CD8-positive, alpha-beta memory T cell (primary cell): ENCODE measurements at places on chromosomes 2 and 18.

DNA sequence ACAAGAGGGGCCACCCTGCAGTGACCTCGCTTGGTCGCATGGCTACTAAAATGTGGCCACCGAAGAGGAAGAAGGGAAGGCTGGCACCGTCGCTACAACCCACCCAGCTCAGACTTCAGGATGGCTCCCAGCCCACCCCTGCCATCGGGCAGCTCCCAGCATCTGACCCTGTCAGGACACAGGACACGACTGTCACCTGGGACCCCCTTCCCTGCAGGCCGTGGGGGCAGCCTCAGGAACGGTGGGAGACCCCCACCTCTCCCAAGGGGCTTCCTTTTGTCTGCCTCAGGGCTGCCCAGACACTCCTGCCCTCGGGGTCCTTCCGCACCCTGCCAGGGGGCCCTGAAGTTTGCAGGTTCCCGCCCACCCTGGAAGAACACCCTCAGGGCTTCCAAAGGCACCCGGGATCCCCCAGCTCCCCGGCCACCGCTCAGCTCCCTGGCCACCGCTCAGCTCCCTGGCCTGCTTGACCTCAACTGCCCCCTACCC, 7.7 kb downstream of the RTP5 start:
- no peak for DNase-seq

GRCh38 chr2:288758-289361, 969 bp upstream of the ALKAL2 start:
- DNase-seq = no peak

DNA sequence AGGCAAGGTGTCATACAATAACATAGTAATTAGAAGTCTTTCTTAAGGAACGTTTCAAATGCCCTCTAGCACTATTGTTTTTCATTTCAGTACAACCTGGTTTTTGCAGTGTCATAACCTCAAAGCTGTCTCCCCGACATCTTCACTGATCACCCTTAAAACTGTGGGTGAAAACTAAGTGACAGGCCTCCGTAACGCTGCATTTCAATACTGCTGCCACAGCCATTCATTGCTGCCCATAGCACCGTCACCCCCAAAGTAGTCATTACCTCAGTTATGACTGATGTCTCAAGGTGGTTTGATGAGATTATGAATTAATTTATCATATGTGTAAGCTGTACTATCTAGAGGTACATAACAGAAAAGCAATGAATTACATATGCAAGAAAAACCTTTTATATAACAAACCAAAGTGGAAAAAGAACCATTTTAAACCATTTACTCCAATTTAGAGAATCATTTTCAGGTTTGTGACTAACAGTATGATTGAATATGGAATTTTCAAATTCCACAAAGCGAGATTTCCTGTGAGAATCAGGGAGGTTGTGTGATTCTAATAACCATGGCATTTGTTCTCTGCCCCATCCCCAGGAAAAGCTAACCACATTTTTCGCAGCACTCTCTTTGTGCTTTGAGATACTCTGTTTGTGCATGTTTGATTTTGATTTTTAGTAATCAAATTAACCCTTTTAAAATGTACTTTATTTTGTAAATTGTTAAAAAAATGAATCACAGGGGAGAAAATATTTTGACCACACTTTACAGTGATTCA, 263.0 kb downstream of the PTGR3 start:
- no peak for DNase-seq

DNA sequence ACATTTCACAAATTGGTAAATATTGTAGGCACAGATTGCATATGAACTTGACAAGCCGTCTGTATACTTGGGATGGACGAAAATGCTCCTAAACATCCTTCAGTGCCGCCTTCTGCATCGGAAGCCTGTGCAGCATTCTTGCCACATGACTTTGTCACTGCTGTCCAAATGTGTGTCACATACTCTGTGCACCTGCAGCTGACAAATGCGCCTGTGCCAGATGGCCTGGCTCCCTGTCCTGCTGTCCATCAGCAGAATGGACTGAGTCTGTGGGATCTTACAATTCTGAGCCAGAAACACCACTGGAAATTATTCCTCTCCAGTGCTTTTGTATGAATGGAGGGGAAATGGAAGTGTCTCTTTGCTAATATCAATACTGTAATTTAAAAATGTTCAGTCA, 89.9 kb downstream of the DCDC2C start:
- no peak for DNase-seq

GRCh38 chr2:239253264-239253663, 147.6 kb downstream of the HDAC4 start:
- DNase-seq = no peak

DNA sequence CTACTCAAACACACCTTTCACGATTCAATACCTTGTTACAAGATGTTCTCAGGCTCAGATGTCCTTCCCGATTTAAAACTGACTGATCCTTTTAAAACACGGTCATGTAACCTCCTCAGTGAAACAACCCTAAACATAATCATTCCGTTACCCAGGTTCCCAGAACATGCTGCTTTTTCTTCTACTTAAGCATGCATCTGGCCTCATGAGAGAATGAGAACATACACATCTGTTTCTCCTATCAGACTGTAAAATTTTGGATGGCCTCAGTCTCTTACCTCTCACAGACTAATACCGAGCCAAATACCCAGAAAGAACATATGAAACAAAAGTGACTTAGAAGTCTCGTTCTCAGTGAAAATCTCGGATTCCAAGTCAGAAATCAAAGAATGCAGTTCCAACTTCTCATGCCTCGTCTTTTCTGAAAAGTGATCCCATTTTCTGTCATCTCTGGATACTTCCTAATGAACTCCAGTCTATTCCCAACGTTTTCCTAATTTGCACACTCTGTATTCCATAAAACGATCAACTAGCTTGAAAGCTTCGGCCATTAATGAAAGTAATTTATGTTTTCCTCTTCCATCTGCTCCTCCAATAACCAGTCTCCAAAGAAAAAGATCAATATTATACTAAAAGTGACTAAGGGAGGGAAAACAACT, 919 bp downstream of the SF3B1 start:
- no peak for DNase-seq

GRCh38 chr2:225573603-225574002, 174.1 kb downstream of the NYAP2 start:
- no peak for DNase-seq

GRCh38 chr2:43399515-43400264, 173.3 kb upstream of the ZFP36L2 start:
- no peak for DNase-seq

- no peak for DNase-seq
Measured at GRCh38 chr2:239814861-239815601, 210.1 kb downstream of the NDUFA10 start.

DNA sequence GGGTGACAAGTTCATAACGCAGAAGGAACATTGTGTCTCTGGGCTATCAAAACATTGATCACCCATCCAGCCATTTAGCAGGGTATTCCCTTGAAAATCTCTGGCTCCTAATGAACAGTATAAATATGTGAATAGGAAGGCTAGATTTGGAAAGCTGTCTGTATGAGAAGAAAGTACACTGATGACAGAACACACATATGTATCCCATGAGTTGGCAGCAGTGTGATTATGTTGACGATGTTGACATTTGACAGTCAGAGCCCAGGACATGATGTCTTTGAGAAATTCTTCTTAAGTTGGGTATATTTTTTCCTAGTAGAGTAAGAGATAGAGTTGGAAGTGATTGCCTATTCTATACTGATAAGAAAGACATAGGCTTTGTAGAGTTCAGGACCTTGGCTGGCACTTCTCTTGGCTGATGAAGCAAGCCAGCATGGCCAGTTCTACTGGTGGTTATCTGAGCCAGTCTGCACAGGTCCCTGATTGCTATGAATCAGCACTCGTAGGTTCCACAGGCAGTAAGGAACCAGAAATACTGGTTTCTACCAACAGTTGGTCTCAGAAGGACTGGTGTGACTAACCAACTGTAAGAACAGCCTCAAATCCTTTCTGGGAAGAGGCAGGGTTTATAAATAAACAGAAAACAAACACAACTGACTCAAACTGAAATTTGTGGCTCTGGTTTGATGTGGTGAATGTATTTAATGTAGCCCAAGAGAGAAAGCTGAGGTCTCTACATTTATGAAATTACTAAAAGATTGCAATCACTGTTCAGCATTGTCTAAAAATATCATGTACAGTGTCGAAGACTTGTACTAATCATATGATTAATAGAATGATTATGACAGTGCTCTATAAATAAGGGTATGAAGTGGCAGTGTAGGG, 43.9 kb upstream of the RAPH1 start:
- no peak for DNase-seq

DNA sequence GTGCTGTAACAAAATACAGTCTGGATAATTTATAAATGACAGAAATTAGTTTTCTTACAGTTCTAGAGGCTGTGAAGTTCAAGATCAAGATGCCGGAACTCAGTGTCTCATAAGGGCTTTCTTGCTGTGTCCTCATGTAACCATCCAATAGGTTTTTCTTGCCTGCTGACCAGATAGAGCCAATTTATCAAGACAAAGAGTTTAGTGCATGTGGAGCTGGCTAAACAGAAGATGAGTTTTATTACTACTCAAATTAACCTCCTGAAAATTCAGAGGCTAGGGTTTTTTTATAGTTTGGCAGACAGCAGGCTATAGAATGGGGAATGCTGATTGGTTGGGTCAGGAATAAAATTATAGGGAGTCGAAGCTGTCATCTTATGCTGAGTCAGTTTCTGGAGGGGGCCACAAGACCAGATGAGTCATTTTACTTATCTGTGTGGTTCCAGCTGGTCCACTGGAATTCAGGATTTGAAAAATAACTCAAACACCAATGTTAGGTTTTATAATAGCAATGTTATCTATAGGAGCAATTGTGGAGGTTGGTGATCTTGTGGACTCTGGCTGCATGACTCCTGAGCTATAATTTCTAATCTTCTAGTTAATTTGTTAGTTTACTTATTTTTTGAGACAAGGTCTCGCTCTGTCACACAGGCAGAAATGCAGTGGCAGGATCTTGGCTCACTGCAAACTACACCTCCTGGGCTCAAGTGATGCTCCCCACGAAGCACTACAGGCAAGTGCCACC, 3.2 kb upstream of the PDK1 start:
- DNase-seq = no peak

GRCh38 chr2:199848389-199849130, 2.4 kb downstream of the FTCDNL1 start:
- no peak for DNase-seq

DNA sequence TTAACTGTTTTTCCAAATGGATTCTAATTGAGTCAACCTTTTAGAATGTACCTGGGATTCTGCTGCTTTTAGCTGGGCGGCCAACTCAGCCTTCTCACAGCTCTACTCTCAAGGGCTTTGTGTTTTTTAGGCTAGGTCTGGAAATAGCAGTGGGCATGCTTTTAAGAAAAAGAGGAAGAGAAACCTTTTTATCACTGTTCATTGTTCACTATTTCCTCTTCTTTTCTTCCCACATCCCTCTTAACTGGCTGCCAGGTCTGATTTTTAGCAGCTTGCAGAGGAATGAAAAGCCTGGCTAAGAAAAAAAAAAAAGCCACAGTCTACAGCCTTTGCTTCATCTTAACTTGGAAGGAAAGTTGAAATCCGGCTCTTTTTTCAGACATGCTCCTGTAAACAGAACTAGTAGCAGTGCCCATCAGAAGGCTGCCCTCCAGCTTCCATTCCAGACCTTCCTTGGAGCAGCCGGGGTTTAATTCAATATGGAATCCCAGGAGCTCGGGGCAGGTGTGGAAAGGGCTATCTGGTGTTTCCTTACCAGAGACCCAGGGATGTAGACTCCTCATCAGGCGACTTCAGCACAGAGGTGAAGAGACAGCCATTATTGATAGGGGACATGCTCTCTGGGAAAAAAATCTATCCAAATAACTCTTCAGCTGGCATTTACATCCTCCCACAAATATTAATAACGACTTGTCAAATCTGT, 230.7 kb downstream of the MYO3B start:
- DNase-seq = no peak

DNA sequence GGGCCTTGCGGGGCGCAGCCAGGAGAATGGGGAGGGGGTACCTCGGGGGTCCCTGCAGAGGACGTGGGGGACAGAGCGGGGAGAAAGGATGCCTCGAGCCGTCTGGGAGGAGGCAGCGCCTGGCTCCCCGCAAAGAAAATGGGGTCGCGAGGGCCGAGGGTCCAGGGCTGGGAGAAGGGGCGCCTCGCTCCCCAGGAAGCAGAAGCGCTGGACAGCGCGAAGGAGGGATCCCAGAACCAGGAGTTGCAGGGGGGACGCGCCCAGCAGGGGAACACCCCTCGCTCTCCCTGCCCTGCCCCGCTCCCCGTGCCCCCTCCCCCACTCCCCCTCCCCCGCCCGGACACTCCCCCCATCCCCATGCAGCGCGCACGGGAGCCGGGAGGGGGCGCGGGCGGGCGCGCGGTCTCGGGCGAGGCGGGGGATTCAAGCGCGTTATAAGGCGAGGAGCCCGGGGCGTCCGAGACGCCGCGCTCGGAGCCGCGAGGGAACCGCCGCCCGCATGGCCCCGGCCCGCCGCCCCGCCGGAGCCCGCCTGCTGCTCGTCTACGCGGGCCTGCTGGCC, at the start of gene ERFE:
ERFE (plus strand) TSS at position 462 of the 562 bp plus-strand sequence; CDS start at position 500, 38 bp downstream.
- peak; percentile 47 for DNase-seq

DNA sequence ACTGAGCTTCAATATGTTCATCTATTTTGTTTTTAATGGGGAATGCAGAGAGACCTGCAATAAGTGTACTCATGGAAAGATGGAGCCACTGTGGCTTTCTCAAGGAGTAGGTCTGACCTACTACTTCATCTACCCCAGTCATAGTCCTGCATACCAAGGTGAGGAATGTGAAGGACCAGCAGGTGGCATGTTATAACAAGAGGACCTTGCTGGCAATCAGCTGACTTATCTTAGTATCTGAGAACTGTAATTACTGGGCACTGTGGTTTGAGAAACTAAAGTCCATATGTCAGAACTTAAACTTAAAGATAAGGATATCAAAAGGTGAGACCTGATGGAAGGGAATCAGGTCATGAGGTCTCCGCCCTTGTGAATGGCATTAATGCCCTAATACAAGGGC, 1104.2 kb downstream of the BCL11A start:
- DNase-seq = no peak

DNA sequence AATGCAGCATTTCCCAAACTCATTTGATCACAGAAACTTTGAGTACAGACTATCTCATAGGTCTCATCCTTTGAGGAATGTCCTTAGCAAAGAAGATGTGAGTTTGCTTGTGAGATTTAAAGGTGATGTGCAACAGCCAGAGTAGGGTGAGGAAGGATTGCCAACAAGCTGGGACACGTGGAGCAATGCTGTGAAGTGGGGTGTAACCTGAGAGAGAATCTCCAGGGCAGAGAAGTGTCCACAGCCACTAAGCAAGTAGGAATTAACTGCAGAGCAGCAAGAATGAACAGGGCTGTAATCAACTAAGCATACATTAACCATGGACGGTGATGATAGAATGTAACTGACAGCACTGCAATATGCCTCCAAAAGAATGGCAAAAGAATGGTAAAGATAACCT, 469.9 kb upstream of the NRP2 start:
- DNase-seq = no peak

- DNase-seq = no peak
Measured at GRCh38 chr2:64025741-64026140, 6.5 kb upstream of the VPS54 start.

DNA sequence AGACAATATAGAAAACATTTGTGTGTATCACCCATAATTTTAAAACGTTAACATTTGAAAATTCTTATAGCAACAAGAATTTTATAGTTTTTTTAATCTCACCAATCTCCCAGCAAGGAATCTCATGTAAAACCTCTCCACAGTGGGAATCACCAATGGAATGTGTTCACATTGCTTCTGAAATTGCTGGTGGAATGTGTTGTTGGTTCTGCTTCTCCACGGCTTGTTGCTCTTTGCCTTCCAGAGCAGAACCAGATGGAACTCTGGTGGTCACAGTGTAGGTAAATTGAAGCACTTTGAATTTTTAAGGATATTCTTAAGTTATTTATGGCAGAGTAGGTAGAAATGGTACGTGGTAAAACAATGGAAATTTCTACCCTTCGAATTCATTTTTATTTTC, 35.1 kb downstream of the DCAF17 start:
- DNase-seq = no peak

- no peak for DNase-seq
Measured at GRCh38 chr2:209753020-209753419, 18.6 kb upstream of the UNC80 start.
